Activated CD8-positive, alpha-beta memory T cell treated with anti-CD3 and anti-CD28 coated beads, Interleukin-2, amount 10 ng/mL, durations not matched to agents 7 days and 5 days (primary cell): ENCODE measurements at places on chromosomes 3 and 15.

- H3K27me3 ChIP-seq: no peaks in the 10 kb centered on the region
- H3K27ac ChIP-seq: peak overlapping the region; percentile 96
- H3K4me1 ChIP-seq: peaks cover 73% of the 10 kb centered on the region
- peaks cover 78% of the 10 kb centered on the region for H3K36me3 ChIP-seq
- no peak overlapping the region for H3K4me3 ChIP-seq
Measured at GRCh38 chr3:149010504-149010951, 19.2 kb downstream of the GYG1 start.

GRCh38 chr3:160928183-160928726, 172.2 kb downstream of the PPM1L start:
- no peak overlapping the region for H3K4me3 ChIP-seq
- no peak for DNase-seq

DNA sequence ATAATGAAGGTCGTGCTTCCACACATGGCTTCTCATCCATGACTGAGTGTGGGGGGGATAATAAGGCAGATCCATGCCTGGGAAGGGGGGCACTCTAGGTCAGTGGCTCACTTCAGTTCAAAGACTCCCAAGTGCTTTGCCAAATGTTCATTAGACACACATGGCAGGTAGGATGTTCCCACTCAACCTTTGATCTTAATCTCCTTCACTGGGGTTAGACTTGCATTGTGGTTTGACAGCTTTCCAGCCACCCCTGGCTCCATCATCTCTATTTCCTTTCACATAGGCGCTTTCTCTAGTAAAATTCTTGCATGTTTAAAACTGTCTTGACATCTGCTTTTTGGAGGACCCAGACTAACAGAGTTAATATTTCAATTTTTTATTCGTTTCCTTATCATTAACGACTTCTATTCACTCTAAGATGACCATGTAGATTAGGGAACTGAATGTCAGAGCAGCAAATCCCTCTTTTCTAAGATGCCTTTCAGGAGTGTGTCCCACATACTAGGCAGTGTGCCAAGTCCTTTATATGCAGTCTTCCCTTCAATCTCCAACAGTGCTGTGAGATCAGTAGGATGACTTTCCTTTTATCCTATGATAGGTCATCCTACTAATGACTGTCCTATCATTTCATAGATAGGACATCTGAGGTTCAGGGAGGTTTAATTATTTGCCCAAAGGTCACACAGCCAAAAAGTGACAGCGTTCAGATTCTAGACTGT, 57.9 kb downstream of the BTD start:
- DNase-seq: no peak
- no peak overlapping the region for H3K4me3 ChIP-seq
- H3K4me1 ChIP-seq: peaks cover 10% of the 10 kb centered on the region
- peaks cover 36% of the 10 kb centered on the region for H3K36me3 ChIP-seq
- H3K27ac ChIP-seq: no peak overlapping the region

GRCh38 chr15:54354341-54354740, 376.1 kb downstream of the UNC13C start:
- no peak overlapping the region for H3K27ac ChIP-seq
- H3K4me1 ChIP-seq: no peaks in the 10 kb centered on the region
- no peaks in the 10 kb centered on the region for H3K36me3 ChIP-seq
- DNase-seq: no peak
- no peaks in the 10 kb centered on the region for H3K27me3 ChIP-seq
- H3K4me3 ChIP-seq: no peak overlapping the region

- no peak within 1 kb of the TSS for H3K4me3 ChIP-seq
- H3K4me1 ChIP-seq: peaks cover 4% of the 10 kb centered on the region
- H3K36me3 ChIP-seq: no peaks in the 10 kb centered on the region
- peaks cover 75% of the 10 kb centered on the region for H3K27me3 ChIP-seq
Measured at GRCh38 chr3:181711325-181712135, at the start of gene SOX2. TSS of gene SOX2 (plus strand) at chr3:181711925. CDS start at chr3:181712361, 436 bp downstream.

DNA sequence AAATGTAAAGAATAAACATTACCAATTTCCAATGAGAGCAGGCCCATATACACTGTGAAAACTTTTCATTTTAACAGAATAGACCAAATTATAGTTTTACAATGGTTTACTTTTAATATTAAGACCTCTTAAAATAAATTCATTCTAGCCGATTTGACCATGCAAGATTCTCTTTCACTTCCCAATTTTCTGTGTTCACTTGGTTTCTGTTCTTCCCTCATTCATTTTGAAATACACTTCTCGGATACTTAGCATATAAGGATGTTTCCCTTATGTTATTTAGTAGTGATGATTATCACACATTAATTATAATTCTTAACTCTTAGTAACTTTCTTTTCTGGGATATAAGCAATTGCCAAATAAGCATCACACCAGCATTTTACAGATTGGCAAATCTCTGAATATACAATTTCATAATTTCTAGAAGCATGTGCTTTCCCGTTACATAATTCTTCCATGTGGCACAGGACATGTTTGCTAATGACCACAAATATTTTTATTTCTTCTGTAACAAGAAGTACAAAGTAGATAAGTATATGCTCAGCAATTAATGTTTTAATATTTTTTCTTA, 13.9 kb downstream of the OR5H15 start:
- peaks cover 4% of the 10 kb centered on the region for H3K27me3 ChIP-seq
- H3K4me3 ChIP-seq: no peak overlapping the region
- no peak overlapping the region for H3K27ac ChIP-seq
- no peaks in the 10 kb centered on the region for H3K4me1 ChIP-seq

DNA sequence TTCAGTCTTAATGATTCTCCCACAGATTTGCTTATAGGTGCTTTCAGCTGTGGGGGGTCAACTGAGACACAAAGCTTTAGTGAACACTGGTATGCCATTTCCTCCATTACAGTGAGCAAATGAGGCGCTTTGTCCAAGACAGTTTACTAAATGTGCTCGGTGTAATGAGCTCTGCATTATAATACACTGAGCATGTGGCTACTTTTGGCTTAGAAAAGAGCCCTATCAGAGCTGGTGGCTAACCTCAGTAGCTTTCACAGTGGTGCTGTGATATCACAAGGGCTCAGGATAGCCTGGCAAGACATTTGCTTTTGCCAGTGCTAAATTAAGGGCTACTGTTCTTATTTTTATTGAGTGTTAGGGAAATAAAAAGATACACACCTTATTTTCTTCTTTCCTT, 749.7 kb upstream of the ARPP21 start:
- no peak for DNase-seq
- no peaks in the 10 kb centered on the region for H3K4me1 ChIP-seq
- H3K36me3 ChIP-seq: no peaks in the 10 kb centered on the region
- no peaks in the 10 kb centered on the region for H3K27me3 ChIP-seq
- H3K27ac ChIP-seq: no peak overlapping the region
- H3K4me3 ChIP-seq: no peak overlapping the region

DNA sequence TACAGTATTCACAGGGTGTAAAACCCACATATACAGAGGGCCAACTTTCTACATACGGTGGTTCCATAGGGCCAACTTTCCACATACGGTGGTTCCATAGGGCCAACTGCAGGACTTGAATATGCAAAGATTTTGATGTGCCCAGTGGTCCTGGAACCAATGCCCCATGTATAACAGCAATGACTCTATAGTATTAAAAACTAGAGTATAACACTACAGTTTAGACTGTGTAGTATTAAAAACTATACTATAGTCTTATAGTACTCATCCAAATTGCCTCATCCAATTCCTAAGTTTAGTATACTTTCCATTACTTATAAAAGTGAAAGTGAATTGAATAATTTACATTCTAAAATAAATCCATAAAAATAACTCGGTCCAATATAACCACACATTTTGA, 75.9 kb downstream of the GSK3B start:
- no peak for DNase-seq
- H3K4me3 ChIP-seq: no peak overlapping the region
- peaks cover 4% of the 10 kb centered on the region for H3K36me3 ChIP-seq
- H3K27me3 ChIP-seq: no peaks in the 10 kb centered on the region
- peaks cover 2% of the 10 kb centered on the region for H3K4me1 ChIP-seq

DNA sequence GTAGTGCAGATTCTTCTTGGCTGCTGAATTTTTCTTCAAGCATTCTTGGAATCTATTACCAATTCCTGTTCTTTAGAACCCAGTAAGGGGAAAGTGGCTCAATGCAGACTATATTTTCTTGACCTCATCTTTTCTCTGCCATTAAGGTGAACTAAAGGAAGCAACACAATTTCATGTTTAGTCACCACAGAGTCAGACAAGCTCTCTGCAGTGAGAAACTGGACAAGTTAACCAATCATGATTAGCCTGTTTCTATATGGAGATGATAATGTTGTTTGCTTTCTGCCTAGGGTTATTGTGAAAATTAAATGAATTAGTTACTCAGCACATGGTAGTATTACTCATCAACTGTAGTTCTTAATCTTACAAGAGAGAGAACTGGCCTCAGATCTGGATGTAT, 1075.1 kb downstream of the AGBL1 start:
- H3K4me3 ChIP-seq: no peak overlapping the region
- no peaks in the 10 kb centered on the region for H3K36me3 ChIP-seq

DNA sequence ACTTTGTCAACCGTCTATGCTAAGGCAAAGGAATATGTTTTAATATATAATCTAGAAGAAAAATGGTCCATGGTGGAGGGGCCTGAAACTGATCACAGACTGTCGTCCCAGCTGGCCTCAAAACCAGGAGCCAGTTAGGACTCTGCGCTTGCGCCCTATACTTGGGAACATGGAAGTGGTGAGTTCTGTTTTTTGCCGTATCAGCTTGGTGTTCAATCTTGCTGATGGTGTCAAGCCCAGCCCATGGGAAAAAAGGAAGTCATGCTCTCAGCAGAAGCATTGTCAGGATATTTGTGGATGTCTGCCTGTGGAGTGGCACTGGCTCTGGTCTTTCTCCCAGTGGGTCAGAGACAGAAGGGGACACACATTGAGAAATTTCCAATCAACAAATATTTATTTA, 342.0 kb upstream of the CTDSPL start:
- H3K27ac ChIP-seq: no peak overlapping the region
- H3K36me3 ChIP-seq: no peaks in the 10 kb centered on the region
- H3K4me3 ChIP-seq: no peak overlapping the region
- H3K27me3 ChIP-seq: peaks cover 24% of the 10 kb centered on the region
- H3K4me1 ChIP-seq: no peaks in the 10 kb centered on the region

DNA sequence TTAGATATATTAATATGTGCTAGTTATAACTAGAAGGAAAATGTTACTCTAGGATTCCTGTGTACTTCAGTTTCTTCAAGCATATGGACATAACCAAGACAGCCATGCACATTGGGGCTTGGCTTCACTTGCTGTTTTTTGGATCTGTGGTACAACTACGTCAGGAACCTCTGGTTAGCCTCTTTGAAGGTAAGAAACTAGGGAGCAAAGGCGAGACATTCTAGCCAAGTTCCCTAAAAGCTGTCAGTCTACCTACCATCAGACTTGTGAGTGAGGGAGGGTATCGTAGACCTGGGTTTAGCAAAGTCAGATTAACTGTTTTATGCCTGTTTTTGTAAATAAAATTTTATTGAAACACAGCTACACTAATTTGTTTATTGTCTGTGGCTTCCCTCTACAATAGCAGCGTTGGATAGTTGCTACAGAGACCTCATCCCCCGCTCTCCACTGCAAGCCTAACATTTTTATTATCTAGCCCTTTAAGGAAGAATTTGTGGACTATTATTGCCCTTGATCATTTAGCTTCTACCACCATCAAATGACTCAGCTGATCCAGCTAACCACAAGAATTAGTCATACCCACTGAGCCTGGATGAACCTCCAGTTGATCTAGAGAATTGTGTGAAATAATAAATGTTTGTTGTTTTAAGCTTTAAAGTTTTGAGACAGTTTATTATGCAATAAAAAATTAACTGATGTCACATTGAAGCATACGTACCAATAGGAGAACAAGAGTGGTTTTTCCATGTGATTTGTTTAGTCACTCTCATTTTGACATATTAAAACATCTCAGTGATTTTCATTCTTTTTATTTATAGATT, 58.1 kb downstream of the RSRC1 start:
- H3K27ac ChIP-seq: no peak overlapping the region
- H3K36me3 ChIP-seq: peaks cover 18% of the 10 kb centered on the region
- DNase-seq: peak; percentile 44
- H3K27me3 ChIP-seq: no peaks in the 10 kb centered on the region

DNA sequence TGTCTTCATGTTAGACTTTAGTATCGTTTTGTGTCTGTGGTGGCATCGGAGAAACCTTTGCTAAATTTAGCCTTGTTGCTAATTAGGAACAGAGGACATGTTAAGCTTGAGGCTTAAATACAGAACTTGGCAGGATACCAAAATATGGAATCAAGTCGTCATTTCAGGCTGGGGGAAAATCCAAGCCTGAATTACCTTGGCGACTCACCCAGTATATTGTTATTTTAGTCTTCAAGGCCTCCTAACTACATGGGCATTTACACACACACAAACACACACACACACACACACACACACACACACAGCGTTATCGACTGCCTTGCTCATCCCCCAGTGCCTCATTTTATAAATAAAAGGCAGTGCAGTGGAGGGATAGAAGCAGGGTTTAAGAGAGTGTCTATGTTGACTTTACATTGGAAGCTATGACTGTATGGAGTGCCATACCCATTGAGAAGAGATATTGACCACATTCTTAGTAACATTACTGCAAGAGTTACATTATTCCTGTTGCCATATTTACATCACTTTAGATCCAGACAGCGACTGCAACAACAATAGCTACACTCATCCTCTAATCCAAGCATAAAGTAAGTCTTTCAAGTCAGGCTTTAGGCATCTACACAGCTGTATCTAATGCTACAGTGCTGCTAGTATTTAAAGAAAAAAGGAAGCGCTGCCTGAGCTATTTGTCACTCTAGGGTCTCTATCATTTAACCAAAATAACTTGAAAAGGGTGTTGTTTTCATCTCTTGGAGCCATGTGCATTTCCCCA, 210.8 kb upstream of the SEMA6D start:
- H3K4me3 ChIP-seq: no peak overlapping the region
- H3K27me3 ChIP-seq: no peaks in the 10 kb centered on the region
- no peaks in the 10 kb centered on the region for H3K36me3 ChIP-seq
- no peak overlapping the region for H3K27ac ChIP-seq
- no peaks in the 10 kb centered on the region for H3K4me1 ChIP-seq

GRCh38 chr3:185658504-185658912, 72.4 kb downstream of the SENP2 start:
- no peaks in the 10 kb centered on the region for H3K36me3 ChIP-seq
- no peak overlapping the region for H3K27ac ChIP-seq
- peaks cover 15% of the 10 kb centered on the region for H3K27me3 ChIP-seq
- peaks cover 7% of the 10 kb centered on the region for H3K4me1 ChIP-seq
- H3K4me3 ChIP-seq: no peak overlapping the region

GRCh38 chr15:66581972-66582537, 16.3 kb upstream of the LCTL start:
- H3K4me3 ChIP-seq: no peak overlapping the region
- no peak for DNase-seq
- peaks cover 9% of the 10 kb centered on the region for H3K27me3 ChIP-seq
